ENCODE measurements at places on chromosomes 13 and 19. TPM values are rescaled to one million over a fixed set of nuclear protein-coding genes. Genes with fewer than 3 reads are reported as not detected.

DNA sequence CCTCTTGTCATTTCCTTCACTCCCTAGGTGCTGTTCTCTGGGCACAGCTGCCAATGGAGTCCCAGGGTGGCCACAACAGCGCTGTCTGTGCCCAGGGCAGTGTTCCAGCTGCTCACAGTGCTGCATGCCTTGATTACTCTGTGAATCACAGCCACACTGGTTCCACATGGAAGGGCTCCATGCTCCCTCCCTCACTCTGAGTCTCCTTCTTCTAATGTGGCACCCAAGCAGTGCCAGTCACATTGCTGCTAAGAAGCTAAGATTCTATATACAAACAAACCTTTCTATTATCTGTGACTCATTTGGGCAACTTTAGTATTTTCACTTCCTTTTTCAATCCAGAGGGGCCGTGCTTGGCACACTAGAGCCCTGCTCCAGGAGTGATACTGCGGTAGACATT is 248.7 kb downstream of the TDRD3 start:
- no peak overlapping the region for H3K4me3 ChIP-seq
- H3K36me3 ChIP-seq, result no peaks in the 10 kb centered on the region
- no peaks in the 10 kb centered on the region for H3K27me3 ChIP-seq

GRCh38 chr19:54551293-54551692 is 22.3 kb upstream of the LILRA2 start:
- no peak overlapping the region for H3K27ac ChIP-seq
- no peaks in the 10 kb centered on the region for H3K36me3 ChIP-seq
- H3K27me3 ChIP-seq, result no peaks in the 10 kb centered on the region
- DNase-seq, result no peak
- no peak overlapping the region for H3K4me3 ChIP-seq

- no peak overlapping the region for H3K27ac ChIP-seq
- no peak for DNase-seq
- peaks cover 66% of the 10 kb centered on the region for H3K4me1 ChIP-seq
- no peak overlapping the region for H3K4me3 ChIP-seq
- H3K27me3 ChIP-seq, result peaks cover 5% of the 10 kb centered on the region
These were observed 2.1 kb downstream of the TNFSF9 start for GRCh38 chr19:6533000-6533328.

- H3K36me3 ChIP-seq, result no peaks in the 10 kb centered on the region
- peaks cover 74% of the 10 kb centered on the region for H3K27me3 ChIP-seq
- DNase-seq, result peak; percentile 65
- no peak overlapping the region for H3K4me3 ChIP-seq
- peaks cover 21% of the 10 kb centered on the region for H3K4me1 ChIP-seq
These were observed 4.3 kb upstream of the IFNL2 start for GRCh38 chr19:39263912-39264305.

DNA sequence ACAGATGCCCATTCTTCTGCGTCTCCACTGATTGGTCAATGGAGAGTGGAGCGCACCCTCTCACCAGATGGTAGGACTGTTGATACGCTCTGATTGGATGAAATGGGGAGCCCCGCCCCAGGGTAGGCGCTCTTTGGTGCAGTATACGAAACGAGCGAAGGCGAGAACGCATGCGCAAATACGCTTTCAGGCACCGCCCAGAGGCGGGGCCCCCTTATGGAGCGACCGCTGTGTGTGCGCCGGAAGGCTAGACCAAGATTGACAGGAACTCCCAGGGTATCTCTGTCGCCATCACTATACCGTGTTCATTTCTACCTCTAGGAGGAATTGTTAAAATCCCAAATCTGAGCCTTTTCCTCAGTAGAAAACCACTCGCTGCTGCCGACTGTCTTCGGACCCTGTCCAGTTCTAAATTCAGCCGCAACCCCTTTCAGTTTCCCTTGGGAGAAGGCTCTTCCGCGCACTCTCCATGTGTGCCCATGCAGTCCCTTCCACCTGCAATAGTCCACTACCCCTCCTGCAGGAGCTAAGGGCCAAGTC is 720 bp upstream of the HNRNPL start:
- H3K27ac ChIP-seq, result peak overlapping the region; percentile 100
- peaks cover 61% of the 10 kb centered on the region for H3K4me1 ChIP-seq
- H3K4me3 ChIP-seq, result peak overlapping the region; percentile 67

DNA sequence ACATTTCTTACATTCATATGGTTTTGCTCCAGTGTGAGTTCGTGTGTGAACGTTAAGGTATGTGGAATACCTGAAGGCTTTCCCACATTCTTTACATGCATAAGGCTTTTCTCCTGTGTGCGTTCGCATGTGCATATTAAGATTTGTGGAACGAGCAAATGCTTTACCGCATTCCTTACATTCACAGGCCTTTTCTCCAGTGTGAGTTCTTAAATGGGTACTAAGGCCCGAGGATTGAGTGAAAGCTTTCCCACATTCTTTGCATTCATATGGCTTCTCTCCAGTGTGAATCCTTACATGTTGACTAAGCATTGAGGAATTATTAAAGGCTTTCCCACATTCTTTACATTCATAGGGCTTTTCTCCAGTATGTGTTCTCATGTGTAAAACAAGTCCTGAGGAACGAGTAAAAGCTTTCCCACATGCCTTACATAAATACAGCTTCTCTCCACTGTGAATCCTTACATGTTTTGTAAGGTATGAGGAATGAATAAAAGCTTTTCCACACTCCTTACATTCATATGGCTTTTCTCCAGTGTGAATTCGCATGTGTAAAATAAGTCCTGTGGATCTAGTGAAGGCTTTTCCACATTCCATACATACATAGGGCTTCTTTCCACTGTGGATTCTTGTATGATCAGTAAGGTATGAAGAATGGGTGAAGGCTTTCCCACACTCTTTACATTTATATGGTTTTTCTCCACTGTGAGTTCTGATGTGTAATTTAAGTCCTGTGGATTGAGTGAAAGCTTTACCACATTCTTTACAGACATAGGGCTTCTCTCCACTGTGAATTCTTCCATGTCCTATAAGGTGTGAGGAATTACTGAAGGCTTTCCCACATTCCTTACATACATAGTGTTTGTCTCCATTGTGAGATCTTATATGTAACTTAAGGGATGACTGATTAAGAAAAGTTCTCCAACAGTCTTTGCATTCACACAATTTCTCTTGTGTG is 10.7 kb downstream of the ZNF846 start:
- no peak for DNase-seq
- no peaks in the 10 kb centered on the region for H3K4me1 ChIP-seq
- peaks cover 58% of the 10 kb centered on the region for H3K36me3 ChIP-seq
- no peak overlapping the region for H3K27ac ChIP-seq

DNA sequence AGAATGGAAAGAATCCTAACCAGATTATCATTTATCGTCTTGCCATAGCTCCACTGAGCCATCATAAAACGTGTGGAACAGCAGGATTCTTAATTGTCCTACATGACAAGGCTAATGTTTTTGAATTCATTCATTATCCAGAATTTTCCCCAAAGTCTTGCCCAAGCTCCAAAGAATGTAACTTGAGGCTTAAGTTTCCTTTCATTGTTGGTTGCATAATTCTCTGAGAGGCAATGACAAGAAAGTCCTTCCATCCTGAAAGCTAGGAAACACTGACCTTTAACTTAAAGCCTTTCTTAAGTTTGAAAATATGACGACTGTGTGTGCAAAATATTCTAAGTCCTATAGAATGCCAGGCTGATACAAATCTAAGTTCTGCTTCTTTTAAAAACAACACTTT is 546.1 kb downstream of the SUCLA2 start:
- no peak overlapping the region for H3K27ac ChIP-seq
- no peak overlapping the region for H3K4me3 ChIP-seq
- H3K27me3 ChIP-seq, result no peaks in the 10 kb centered on the region
- no peak for DNase-seq
- H3K36me3 ChIP-seq, result no peaks in the 10 kb centered on the region

- H3K27ac ChIP-seq, result no peak overlapping the region
- peaks cover 13% of the 10 kb centered on the region for H3K4me1 ChIP-seq
- H3K4me3 ChIP-seq, result no peak overlapping the region
- DNase-seq, result peak; percentile 90
- peaks cover 9% of the 10 kb centered on the region for H3K36me3 ChIP-seq
- H3K27me3 ChIP-seq, result peaks cover 13% of the 10 kb centered on the region
These were observed 5.2 kb upstream of the MLNR start for GRCh38 chr13:49214917-49215376.

- no peak overlapping the region for H3K27ac ChIP-seq
- H3K36me3 ChIP-seq, result peaks cover 6% of the 10 kb centered on the region
- peaks cover 4% of the 10 kb centered on the region for H3K4me1 ChIP-seq
- no peak overlapping the region for H3K4me3 ChIP-seq
- no peaks in the 10 kb centered on the region for H3K27me3 ChIP-seq
These were observed 61.8 kb downstream of the URI1 start for GRCh38 chr19:30003866-30004265.

DNA sequence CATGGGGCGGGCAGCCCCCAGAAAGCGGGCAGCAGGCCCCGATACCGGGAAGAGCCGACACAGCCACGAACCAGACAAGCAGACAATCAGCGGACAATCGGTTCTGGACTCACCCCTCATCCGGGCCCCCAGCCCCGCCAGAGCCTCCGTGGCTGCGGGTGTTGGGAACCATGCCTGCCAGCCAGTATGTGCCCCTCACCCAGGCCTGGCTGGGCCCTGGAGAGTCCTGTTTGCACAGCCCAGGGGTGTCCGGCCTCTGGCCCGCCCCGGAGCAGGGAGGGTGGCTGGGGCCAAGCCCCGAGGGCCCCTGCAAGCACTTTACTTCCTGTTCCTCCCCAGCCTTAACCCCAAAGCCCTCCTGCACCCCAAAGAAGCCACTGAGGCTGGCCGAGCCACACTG is 7.8 kb downstream of the PODNL1 start:
- no peaks in the 10 kb centered on the region for H3K27me3 ChIP-seq
- H3K36me3 ChIP-seq, result peaks cover 25% of the 10 kb centered on the region
- DNase-seq, result no peak
- no peak overlapping the region for H3K27ac ChIP-seq
- H3K4me1 ChIP-seq, result peaks cover 6% of the 10 kb centered on the region

DNA sequence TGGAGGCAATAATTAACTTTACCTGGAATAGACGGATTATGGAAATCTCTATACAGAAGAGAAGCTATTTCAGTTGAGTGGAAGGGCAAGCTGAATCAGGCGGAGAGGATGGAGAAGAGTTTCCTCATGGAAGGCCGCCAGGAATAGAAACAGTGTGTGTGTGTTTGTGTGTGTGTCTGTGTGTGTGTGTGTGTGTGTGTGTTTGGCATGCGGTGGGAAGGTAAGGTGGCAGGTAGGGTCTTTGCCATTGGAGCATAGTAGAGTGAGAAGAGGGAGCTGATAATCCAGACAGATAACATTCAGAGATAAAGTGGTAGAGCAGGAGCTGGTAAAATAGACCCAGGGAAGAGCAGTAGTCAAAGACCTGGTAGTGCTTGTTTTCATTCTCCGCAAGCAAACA is 9.2 kb upstream of the HS6ST3 start:
- no peaks in the 10 kb centered on the region for H3K4me1 ChIP-seq
- H3K4me3 ChIP-seq, result no peak overlapping the region
- no peak overlapping the region for H3K27ac ChIP-seq
- no peaks in the 10 kb centered on the region for H3K27me3 ChIP-seq
- DNase-seq, result no peak

- no peaks in the 10 kb centered on the region for H3K4me1 ChIP-seq
- H3K36me3 ChIP-seq, result no peaks in the 10 kb centered on the region
- no peak for DNase-seq
- no peaks in the 10 kb centered on the region for H3K27me3 ChIP-seq
- H3K27ac ChIP-seq, result no peak overlapping the region
These were observed 20.0 kb upstream of the SPRYD7 start for GRCh38 chr13:49956131-49956530.

DNA sequence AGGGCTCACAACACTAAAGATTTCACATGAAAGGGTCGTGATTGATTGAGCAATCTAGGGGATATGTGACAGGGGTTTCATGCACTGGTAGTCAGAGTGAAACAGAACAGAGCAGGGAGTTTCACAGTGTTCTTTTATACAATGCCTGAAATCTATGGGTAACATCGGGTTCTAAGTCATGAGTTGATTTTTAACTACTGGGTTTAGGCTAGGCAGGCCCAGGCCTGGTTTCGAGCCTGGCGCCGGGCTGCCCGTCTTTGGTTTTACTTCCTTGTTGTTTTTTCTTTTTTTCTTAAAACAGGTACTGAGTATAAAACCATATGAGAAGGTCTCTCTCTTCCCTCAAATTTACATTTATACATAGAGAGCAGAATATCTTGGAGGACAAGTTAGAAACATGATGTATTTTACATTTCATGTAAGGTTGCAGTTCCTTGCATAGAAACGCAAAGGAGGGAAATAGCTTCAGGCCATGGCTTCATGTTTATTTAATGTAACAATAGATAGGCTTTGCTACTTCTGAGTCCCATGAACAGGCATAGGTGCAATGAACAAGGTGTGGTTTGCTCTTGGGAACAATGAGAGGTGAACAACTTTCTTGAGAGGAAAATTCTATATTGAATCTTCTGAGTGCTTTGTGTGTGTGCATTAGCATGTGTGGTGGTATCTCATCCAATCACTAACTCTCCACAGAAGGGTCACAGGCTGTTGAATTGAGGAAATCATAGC is 128.9 kb upstream of the RXFP2 start:
- no peak for DNase-seq
- H3K36me3 ChIP-seq, result no peaks in the 10 kb centered on the region
- no peaks in the 10 kb centered on the region for H3K4me1 ChIP-seq
- H3K27ac ChIP-seq, result no peak overlapping the region

DNA sequence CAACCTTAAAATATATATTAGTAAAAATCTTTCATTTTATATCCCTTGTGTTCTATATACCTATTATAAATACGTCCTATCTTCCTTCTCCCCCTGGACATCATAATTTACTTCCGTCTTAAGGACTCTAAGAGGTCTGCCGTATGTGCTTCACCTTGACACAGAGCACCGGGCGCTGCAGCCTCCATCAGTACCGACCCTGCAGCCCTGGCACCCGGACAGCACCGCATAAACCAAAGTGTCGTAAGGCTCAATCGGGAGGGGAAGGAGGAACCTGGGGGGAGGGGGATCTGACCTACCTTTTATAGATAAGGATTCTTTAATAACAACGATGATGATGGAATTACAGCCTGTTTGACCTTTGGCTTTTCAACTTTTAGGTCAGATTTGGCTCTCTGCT is 44.0 kb downstream of the EFNB2 start:
- peaks cover 17% of the 10 kb centered on the region for H3K4me1 ChIP-seq
- no peak overlapping the region for H3K27ac ChIP-seq
- DNase-seq, result no peak
- peaks cover 16% of the 10 kb centered on the region for H3K36me3 ChIP-seq
- no peaks in the 10 kb centered on the region for H3K27me3 ChIP-seq
- H3K4me3 ChIP-seq, result no peak overlapping the region

FFAR3 gene
- 0.73 TPM for total RNA-seq

PBX4 gene
- 11.4 TPM for total RNA-seq

TMIGD2 gene
- 1.6 TPM for total RNA-seq

JSRP1 gene
- total RNA-seq, result 4.0 TPM

EEF2 gene
- total RNA-seq, result 1,961 TPM

CD37 gene
- 297 TPM for total RNA-seq

Measured in spleen (tissue), 13 donors.